Fibroblast of gingiva (primary cell): ENCODE measurements at places on chromosomes 1 and 21.

DNA sequence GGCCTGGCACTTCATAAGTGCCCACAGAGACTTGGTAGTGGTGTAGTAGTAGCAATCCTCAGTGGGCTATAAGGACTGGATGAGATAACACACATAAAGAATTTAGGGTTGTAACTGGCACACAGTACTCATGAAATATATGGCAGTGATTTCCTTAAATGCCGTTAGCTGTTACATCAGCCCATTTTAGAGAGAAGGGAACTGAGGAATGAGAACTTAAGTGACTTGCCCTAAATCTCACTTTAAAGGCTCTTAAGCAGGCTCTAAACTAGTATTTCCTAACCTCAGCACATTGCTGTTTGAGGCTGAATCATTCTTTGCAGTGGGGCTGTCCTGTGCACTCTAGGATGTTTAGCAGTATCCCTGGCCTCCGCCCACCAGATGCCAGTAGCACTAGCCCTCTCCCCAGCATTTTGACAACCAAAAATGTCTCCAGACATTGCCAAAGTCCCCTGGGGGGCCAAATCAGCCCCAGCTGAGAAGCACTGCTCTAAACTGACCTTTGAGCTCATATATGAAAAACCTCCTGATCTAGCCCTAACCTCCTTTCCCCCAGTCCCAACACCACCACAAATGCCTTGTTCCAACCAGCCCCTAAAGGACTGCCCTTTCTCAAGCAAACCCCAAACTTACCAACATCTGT is 11.6 kb downstream of the CAMK2N1 start:
- no peak for DNase-seq

DNA sequence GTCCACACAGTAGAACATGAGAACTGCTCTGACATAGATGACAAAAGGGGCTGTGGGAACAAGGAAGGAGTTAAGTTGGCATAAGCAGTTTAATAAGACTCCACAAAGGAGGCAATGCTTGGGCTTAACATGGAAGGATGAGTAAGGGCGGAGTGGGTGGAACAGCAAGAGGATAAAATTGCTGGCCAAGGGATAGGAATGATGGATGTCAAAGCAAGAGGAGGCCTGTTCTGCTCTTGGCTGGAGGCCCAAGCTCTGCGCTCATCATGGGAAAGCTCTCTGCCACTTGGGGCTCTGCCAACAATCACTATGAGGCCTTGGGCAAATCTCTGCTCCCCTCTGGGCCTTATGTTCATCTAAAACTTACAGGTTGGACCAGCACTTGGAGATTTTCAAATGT is 98.3 kb upstream of the CAMK1G start:
- DNase-seq, result no peak

DNA sequence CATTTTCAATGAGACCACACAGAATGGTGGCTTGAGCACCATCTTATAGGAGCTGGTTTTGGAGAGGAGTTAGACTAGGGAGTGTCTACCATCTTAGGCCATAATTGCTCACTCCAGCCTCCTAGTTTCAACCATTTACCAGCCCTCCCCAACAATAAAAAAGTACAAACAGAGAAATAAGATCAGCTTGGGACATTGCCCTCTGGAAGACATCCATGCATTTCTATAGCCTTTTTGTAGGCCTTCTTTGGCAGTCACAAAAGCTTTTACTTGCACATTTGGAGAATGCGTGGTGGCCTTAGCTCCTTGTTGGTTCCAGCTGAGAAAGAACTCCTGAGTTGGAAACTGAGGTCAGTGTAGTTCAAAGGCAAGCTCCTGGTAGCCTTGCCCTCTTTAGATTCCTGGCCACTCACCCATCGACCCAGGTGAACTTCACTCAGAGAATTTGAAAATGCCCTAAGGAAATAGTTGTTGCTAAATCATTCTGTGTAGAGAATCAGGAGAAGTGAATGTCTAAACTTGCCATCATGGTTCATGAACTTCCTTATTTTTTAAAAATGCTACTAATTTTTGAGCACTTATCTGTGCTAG is 301.7 kb upstream of the PROX1 start:
- no peak for DNase-seq

DNA sequence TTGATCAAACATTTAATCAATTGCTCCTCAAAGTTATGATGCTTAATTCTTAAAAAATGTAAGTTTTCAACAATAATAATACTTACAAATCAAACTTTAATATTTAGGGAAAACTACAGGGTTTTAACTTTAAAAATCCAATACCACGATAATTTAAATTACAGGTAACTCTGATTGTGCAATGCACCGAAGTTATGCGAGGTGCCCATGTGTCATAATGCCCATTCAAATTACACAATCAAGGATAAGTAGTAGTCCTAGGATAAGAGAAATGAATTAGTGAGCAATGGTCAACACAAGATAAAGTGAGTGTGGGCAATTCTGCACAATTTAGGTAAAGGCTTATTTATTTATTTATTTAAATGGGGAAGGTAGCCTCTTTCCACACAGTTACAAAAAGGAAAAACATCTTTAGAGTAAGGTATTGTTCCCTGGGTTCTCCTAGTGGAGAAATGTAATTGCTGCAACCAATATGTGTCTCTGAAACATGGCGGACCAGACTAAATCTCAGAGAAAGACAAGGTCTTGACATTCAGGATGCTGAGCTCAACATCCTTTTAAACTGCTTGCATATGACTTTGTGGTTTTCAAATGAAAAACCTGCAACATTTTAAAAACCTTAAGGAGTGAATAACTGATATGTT is 164.2 kb downstream of the TTLL7 start:
- DNase-seq, result no peak

DNA sequence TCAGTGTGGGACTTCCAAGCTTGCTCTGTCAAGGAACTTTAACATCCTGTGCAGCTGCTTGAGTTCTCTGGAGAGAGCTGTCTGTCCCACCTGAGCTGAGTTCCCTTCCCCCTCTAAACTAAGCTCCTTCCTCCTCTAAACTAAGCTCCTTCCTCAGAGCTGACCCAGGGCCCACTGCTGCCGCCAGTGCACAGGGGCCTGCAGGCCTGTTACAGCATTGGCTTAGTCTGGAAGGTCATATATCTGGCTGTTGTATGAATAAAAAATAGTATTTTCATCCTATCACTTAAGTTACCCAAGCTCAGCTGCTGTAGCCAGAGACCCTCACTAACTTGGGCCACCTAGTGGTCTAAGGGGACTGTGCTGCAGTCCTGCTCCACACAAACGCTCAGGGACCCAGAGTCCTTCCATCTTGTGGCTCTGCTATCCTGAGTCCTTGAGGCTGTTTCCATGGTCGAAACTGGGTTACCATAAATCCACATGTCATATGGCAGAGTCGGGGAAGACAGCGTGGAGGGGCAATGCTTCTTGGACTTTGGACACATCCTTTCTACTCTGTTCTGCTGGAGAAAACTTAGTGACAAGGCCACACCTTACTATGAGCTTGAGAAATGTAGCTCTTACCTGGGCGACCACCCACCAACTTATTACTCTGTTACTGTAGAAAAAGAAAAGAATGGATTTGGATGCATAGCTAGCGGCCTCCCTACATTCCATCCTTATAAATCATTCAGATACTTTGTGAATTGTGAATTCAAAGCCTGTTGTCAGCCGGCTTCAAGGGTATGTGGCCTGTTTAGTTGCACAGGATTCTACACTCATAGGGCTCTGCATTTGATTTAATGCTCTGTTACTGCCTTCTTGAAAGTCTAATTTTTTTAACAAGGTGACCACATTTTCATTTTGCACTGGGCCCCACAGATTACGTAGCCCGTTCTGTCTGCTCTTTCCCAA is 71.4 kb upstream of the GCLM start:
- no peak for DNase-seq

DNA sequence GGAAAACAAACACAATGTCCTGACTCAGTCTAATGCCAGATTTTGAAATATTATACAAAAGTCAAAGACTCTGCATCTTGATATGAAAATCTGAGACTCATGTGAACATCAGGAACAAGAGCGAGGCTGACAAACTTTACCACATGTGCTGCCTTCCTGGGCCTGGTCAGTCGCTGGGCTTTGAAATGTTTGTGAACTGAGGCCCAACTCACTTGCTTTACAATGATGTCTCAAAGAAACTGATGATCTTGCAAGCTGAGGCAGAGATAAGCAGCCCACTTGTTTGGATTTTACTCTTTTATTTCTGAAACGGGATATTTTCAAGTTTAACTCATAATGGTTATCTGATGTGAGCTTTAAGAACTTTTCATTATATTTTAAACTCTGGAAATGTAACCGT is 2.1 kb downstream of the BCAR3 start:
- no peak for DNase-seq

DNA sequence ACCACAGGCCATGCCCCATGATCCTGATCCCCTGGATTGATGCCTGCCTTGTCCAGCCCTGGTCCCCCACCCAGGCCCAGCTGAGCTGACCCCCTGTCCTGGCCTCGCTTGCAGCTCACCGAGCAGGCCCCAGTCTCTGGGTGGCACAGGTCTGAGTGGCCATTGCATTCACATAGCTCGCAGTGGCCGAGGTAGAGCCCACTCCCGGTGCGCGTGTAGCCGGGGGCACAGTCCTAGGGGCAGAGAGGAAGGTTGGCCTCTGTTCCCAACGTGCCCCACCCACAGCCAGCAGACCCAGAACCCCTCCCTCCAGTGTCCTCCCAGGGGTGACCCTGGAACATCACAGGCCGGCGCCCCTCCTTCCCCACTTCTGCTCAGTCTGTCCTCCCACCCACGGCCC is 51.9 kb downstream of the LDLRAD2 start:
- DNase-seq, result no peak

DNA sequence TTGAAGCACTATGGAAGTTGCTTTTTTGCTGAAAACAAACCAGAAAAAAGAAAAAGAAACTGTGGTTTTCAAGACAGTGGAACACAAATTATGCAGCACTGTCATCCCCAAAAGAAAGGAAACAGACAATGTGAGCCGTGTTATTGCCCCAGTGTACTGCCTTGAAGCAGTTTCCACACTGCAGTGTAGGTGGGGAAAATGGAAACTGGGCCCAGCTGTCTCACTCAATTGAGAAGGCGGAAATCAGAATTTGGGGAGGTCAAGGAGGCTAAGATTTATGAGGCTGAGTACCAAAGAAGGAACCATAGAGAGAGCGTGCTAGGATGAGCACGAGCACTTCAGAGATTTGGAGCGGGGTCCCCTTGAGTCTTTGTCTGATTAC is 55.5 kb downstream of the MPZL1 start:
- DNase-seq, result no peak

DNA sequence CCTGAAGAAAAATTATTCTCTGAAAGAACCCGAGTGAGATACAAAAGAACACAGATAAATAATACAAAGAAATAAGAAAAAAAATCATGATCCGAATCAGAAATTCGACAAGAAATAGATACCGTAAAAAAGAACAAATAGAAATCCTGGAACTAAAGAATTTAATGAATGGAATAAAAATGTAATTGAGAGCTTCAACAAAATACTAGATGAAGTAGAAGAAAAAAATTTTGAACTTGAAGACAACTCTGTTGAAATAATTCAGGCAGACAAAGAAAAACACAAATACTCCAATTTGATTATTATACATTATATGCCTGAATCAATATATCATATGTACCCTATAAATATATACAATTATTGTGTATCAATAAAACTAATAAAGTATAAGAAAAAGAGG is 4.8 kb upstream of the OR6F1 start:
- DNase-seq, result no peak

DNA sequence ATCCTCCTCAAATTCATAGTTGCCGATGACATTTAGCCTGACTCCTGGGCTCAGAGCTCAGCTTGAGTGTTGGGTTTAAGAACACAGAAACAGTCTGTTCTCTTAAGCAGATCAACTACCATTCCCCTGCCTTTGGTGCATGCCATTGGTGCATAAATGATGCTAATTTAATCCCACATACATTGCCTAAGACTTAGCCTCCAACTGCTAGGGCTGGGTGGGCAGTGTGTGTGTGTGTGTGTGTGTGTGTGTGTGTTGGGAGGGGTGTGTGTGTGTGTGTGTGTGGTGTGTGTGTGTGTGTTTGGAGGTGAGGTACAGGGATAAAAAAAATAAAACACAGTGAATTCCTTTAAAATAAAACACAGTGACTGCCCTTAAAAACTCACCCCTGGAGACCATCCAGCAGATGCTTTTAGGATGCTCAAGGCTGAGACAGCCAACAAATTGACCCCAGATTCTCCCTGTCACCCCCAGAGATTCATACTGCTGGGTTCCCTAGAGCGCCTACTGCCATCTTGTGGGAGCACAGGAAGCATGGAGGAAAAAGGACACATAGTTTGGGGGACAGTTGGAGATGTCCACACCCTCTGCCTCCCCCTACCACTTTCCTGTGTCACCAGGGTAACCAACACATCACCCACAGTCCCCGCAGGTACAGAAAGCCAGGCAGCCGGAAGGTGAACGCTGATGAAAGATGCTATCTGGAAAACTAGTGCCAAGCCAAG is 30.6 kb downstream of the KLHDC7A start:
- DNase-seq, result no peak

GRCh38 chr1:2212532-2213491 is 15.3 kb upstream of the SKI start:
- peak; percentile 96 for DNase-seq
